ENCODE measurements at places on chromosomes 11 and 22.
A peak's percentile ranks its signal among the peaks of the same experiment; 100 is the strongest.

DNA sequence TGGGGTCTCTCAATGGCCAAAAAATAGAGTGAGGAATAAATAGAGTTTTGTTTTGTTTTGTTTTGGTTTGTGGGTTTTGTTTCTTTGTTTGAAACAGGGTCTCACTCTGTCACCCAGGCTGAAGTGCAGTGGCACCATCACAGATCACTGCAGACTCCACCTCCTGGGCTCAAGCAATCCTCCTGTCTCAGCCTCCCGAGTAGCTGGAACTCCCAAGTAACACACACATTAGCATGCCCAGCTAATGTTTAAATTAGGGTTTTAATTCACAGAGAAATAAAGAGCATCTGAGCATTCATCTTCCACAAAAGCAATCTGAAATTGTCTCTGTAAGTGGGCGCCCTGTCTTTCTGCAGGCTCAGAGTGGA is 9.2 kb upstream of the IFITM3 start:
- no peak for DNase-seq

GRCh38 chr22:36201630-36202319 is at the start of gene APOL4:
Gene APOL4 (minus strand): TSS chr22:36201809. CDS start chr22:36201734, 75 bp downstream.
- DNase-seq: no peak

- DNase-seq: peak; percentile 68
These were observed 824 bp upstream of the LGALS12 start for GRCh38 chr11:63504933-63505586.

DNA sequence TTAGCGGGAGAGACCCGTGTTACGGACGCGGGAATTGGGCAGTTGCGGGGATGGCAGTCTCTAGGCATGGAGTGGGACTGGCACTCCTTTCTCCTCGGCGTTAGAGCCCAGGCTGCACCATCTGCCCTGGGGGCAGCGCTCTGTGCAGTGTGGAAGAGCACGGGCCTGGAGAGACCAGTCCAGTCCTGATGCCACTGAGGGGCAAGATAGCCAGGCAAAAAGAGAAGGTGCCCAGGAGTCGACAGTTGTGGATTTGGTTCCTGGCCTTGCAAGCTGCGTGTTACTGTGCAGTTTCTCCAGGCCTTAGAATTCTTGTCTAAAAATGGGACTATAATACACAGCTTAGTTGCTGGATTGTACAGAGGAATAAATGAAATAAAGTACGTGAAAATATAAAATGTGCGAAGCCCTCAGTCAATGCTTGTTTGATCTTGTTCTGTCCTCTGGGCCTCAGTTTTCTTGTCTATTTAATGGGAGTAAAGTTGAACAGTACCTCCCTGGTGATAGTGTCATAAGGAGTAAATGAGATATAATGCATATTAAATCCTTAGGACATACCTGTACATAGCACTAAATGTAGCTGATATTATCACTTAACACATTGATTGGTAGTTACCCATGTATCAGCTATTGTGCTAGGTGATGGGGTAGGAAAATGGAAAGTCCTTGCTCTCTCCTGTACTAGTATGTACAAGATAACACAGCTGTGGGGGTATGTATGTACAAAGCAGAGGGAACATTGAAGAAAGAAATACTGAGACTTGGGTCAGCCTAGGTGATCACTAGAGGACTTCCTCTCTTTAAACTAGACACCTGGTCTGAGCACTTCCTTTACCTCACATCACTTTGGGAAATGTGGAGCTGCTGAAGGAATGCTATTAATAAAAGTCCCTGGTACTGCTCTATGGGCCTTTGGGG is 1.2 kb downstream of the ATXN10 start:
- DNase-seq: peak; percentile 35

Data from globus pallidus (tissue), 1 donor.